ENCODE measurements at places on chromosomes 4 and X. TPM values are rescaled to one million over a fixed set of nuclear protein-coding genes. Genes with fewer than 3 reads are reported as not detected.

GRCh38 chrX:70029863-70030262 lies 19.9 kb downstream of the AWAT2 start:
- no peaks in the 10 kb centered on the region for H3K27me3 ChIP-seq
- H3K4me1 ChIP-seq: peaks cover 17% of the 10 kb centered on the region
- H3K36me3 ChIP-seq: no peaks in the 10 kb centered on the region
- no peak for DNase-seq
- H3K27ac ChIP-seq: no peak overlapping the region

DNA sequence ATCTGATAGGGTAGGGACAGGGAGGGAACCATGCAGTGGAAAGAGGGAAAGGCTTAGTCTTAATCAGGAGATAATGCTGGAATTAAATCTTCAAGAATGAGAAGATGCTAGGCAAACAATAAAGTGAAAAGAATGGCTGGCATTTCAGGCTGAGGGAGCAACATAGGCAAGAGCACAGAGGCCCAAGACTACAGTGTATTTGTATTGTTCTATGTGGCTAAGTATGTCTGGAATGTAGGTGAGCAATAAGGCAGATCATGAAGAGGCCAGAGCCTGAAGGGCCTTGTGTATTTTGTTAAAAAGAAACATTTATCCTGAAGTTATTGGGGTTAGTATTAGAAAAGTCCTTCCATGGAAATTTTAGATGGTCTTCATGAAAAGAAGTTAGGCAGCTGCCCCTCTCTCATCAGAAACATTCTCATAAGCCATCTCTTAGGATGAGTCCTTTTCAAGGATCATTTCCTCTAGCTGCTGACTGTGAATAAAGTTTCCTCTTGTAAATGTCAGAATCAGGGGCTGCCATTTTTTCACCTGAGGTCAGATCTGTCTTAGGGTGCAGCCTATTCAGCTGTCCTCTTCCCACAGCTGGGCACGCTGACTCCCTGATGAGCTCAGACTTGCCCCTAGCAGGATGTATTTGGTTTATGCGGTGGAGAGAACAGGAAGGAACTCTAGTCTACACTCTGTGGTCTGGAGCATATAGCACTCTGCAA lies 46.3 kb downstream of the ATP10D start:
- H3K27me3 ChIP-seq: no peaks in the 10 kb centered on the region
- peaks cover 54% of the 10 kb centered on the region for H3K4me1 ChIP-seq
- peaks cover 11% of the 10 kb centered on the region for H3K36me3 ChIP-seq
- H3K27ac ChIP-seq: peak overlapping the region; percentile 80

The UGT2A1 gene
- not detected for polyA plus RNA-seq

The PRR32 gene
- polyA plus RNA-seq: not detected

- H3K4me1 ChIP-seq: no peaks in the 10 kb centered on the region
- no peaks in the 10 kb centered on the region for H3K36me3 ChIP-seq
- peaks cover 37% of the 10 kb centered on the region for H3K27me3 ChIP-seq
- no peak for DNase-seq
These were observed 669 bp downstream of the TMEM150C start for GRCh38 chr4:82560853-82561785.

- no peak overlapping the region for H3K27ac ChIP-seq
- H3K36me3 ChIP-seq: no peaks in the 10 kb centered on the region
- no peak overlapping the region for H3K4me3 ChIP-seq
- no peaks in the 10 kb centered on the region for H3K27me3 ChIP-seq
These were observed 234.5 kb downstream of the FBXW7 start for GRCh38 chr4:152301381-152301780.

DNA sequence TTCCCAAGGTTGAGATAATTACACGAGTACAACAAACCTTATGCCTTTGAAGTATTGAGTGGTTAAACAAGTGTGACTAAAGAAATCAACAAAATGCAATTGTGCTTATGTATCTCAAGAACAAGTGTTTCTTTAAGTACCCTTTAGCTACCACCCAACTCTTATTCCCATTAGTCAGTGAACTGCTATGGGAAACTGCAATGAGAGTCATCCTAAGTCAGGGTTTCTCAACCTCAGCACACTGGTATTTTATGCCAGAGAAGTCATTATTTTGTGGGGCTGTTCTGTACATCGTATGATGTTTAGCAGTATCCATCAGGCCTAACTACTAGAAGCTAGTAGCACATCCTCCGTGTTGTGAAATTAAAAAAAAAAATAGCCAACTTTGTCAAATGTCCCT lies 549.1 kb upstream of the BOD1L1 start:
- no peak for DNase-seq
- H3K4me3 ChIP-seq: no peak overlapping the region
- no peaks in the 10 kb centered on the region for H3K36me3 ChIP-seq
- H3K4me1 ChIP-seq: peaks cover 11% of the 10 kb centered on the region
- no peaks in the 10 kb centered on the region for H3K27me3 ChIP-seq
- H3K27ac ChIP-seq: no peak overlapping the region

DNA sequence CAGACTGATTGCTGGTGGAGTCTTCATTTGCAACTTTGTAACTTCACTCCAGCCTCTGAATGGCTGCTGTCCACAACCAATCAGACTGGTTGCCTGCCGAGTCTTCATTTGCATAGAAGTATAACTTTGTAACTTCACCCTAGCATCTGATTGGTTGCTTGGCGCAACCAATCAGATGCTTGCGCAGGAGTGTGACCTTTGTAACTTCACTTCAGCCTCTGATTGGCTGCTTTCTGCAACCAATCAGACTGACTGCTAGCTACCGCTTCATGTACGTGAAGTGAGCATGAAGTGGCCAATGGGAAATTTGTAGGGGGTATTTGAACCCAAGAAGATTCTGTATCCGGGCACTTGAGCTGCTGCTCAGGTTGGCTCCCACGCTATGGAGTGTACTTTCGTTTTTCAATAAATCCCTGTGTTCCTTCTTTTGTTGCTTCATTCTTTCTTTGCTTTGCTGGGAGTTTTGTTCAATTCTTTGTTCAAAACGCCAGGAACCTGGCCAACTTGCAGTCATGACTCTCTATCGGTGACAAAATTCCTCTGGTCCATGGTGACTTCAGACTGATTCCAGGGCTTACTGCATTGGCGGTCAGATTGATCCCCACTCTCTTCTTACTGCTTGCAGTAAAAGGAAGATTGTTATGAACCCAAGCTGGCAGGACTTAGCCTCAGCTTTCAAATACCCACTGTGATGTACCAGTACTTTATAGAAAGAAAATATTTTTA lies 46.4 kb upstream of the FGG start:
- no peak for DNase-seq
- no peaks in the 10 kb centered on the region for H3K36me3 ChIP-seq
- H3K4me3 ChIP-seq: no peak overlapping the region
- H3K27ac ChIP-seq: no peak overlapping the region

DNA sequence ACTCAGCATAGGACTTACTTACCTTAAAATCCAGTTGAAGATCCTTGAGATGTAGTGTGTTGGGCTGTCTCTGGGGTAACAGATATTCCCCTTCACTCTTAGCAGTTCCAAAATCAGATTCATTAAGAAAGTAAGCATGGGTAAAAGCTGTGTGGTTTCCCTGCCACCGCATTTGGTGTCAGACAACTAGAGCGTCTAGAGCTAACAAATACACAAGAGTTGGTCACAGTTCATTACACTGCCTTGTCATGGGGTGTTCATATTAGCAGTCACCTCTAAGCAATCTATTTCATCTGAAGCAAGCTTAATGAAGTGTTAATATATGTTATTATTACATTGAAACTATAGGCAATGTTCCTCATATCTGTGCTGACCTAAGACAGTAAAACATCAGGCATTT lies 342.8 kb downstream of the PPARGC1A start:
- no peaks in the 10 kb centered on the region for H3K27me3 ChIP-seq
- H3K27ac ChIP-seq: no peak overlapping the region
- no peaks in the 10 kb centered on the region for H3K36me3 ChIP-seq
- H3K4me3 ChIP-seq: no peak overlapping the region
- DNase-seq: no peak
- no peaks in the 10 kb centered on the region for H3K4me1 ChIP-seq

The DCAF4L1 gene
- polyA plus RNA-seq: 0.46 TPM

DNA sequence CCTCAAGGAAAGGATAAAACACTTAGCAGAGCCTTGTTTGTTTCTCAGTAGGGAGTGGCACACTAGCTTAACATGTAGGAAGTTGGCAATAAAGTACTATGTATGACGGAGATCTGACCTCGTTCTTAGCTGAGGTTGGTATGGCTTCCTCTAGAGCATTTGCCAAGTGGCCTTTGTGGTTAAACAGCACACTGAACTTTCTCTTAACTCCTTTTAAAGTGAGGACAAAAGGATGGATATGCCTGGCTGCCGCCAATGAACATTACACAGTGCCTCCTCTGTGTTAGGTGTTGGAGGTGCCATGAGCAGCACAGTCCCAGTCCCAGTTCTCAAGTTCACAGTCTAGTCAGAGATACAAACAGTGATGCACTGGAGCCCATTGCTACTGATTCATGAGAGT lies 54.4 kb downstream of the VGLL1 start:
- H3K27ac ChIP-seq: no peak overlapping the region
- H3K4me1 ChIP-seq: no peaks in the 10 kb centered on the region
- H3K27me3 ChIP-seq: peaks cover 2% of the 10 kb centered on the region
- no peaks in the 10 kb centered on the region for H3K36me3 ChIP-seq

DNA sequence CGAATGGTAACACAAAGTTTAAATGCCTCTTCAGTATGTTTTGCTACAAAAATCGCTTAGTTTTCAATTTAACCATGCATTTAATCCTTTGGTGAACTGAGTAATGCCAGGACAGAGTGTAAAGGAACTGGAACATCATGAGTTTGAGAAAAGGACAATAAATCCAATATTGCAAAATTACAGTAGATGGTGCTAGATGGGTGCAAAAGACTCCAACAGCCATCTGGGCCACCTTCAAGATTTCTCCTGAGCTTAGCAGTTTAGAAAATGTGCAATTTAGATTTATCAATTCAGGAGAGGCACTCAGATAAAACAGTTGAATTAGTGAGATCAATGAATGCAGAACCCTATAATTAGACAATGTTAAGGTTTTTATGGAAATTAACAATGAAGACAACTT lies 33.2 kb upstream of the MID1IP1 start:
- H3K36me3 ChIP-seq: no peaks in the 10 kb centered on the region
- H3K4me1 ChIP-seq: no peaks in the 10 kb centered on the region
- H3K27ac ChIP-seq: no peak overlapping the region
- no peak for DNase-seq
- H3K27me3 ChIP-seq: no peaks in the 10 kb centered on the region

- H3K27ac ChIP-seq: no peak overlapping the region
- no peak for DNase-seq
- no peaks in the 10 kb centered on the region for H3K27me3 ChIP-seq
- H3K4me3 ChIP-seq: no peak overlapping the region
- peaks cover 13% of the 10 kb centered on the region for H3K4me1 ChIP-seq
These were observed 131.4 kb upstream of the ATP6AP2 start for GRCh38 chrX:40449396-40449795.

The SAGE1 gene
- not detected for polyA plus RNA-seq

The AR gene
- 0.27 TPM for polyA plus RNA-seq

DNA sequence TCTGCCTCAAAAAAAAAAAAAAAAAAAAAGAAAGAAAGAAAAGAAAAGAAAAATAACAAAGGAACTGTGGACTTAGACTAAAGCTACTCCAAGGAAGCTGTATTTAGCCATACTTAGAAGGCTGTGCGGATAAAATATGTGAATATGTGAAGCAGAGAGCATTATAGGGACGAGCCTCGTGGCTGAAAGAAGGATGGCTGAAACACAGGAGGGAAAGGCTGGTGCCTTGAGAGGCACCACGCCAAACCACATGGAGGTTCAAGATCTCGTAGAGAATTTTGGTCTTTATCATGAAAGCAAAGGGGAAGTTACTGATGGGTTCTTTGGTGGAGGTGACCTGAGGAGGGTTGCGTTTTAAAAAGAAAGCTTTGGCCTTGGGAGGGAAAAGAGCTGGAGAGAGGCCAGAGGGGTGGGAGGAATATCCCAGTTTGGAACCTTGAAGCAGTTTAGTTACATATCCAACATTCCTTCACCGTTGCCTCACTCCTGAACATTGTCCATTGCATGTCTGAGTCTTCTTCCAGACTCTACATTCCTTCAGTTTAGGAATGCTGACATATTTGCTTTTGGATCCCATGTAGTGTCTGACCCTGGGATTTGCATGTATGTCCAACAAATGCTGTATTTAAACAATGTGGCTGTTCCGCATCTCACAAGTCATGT lies 82.5 kb downstream of the CPE start:
- no peaks in the 10 kb centered on the region for H3K36me3 ChIP-seq
- H3K4me3 ChIP-seq: no peak overlapping the region
- no peak overlapping the region for H3K27ac ChIP-seq
- no peak for DNase-seq

GRCh38 chrX:124346117-124346876 lies at the start of gene SH2D1A:
Gene SH2D1A (plus strand): TSS chrX:124346563. CDS start chrX:124346643, 80 bp downstream.
- DNase-seq: no peak
- no peaks in the 10 kb centered on the region for H3K4me1 ChIP-seq
- no peaks in the 10 kb centered on the region for H3K27me3 ChIP-seq
- H3K27ac ChIP-seq: no peak within 1 kb of the TSS
- no peak within 1 kb of the TSS for H3K4me3 ChIP-seq
- no peaks in the 10 kb centered on the region for H3K36me3 ChIP-seq

DNA sequence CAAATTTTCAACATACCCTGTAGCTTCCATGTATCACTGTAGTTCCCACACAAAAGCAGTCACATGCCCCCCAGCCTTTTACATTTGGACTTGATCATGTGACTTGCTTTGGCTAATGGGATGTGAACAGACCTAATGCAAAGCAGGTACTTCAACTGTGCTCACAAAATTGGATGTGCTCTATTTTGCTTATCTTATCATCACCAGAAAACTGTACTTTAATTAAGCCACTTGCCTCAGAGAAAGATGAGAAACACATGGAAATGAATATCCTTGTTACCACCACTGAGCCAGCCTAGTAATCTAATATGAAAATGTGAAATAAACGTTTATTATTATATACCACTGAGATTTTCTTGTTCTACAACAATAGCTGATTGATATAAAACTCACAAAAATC lies 402.7 kb upstream of the HTR2C start:
- no peak overlapping the region for H3K4me3 ChIP-seq
- H3K36me3 ChIP-seq: no peaks in the 10 kb centered on the region
- H3K4me1 ChIP-seq: no peaks in the 10 kb centered on the region
- H3K27ac ChIP-seq: no peak overlapping the region

DNA sequence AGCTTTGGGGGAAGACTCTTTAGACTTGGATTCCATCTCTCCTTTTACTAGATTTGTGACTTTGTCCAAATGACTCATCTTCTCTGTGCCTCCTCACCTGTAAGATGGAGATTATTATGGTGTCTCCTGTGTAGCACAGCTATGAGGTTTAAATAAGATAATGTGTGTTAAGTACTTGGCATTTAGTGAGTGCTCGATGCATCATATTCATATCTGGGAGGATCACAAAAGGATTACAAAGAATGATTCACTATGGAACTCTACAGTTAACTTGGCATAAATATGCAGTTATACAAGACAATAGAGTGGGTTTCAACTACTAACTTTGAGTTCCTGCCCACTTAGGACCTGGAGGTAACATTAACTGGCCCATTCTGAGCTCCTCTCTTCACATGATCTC lies 2.3 kb downstream of the GBA3 start:
- no peaks in the 10 kb centered on the region for H3K36me3 ChIP-seq
- H3K27ac ChIP-seq: no peak overlapping the region
- H3K4me3 ChIP-seq: no peak overlapping the region
- no peaks in the 10 kb centered on the region for H3K27me3 ChIP-seq
- no peaks in the 10 kb centered on the region for H3K4me1 ChIP-seq

The OCIAD1 gene
- polyA plus RNA-seq: 168 TPM

- peak; percentile 11 for DNase-seq
- H3K36me3 ChIP-seq: no peaks in the 10 kb centered on the region
- H3K27ac ChIP-seq: no peak overlapping the region
- no peak overlapping the region for H3K4me3 ChIP-seq
These were observed 202.3 kb upstream of the CENPE start for GRCh38 chr4:103400405-103400804.

The ALG13 gene
- polyA plus RNA-seq: 50.8 TPM

The CLGN gene
- polyA plus RNA-seq: not detected

The GSX2 gene
- not detected for polyA plus RNA-seq

- H3K4me1 ChIP-seq: no peaks in the 10 kb centered on the region
- DNase-seq: no peak
- no peaks in the 10 kb centered on the region for H3K27me3 ChIP-seq
- no peak overlapping the region for H3K4me3 ChIP-seq
These were observed 55.7 kb downstream of the DCHS2 start for GRCh38 chr4:154435895-154436294.

Measured in keratinocyte (primary cell).